ENCODE measurements at places on chromosomes 16 and 17.

DNA sequence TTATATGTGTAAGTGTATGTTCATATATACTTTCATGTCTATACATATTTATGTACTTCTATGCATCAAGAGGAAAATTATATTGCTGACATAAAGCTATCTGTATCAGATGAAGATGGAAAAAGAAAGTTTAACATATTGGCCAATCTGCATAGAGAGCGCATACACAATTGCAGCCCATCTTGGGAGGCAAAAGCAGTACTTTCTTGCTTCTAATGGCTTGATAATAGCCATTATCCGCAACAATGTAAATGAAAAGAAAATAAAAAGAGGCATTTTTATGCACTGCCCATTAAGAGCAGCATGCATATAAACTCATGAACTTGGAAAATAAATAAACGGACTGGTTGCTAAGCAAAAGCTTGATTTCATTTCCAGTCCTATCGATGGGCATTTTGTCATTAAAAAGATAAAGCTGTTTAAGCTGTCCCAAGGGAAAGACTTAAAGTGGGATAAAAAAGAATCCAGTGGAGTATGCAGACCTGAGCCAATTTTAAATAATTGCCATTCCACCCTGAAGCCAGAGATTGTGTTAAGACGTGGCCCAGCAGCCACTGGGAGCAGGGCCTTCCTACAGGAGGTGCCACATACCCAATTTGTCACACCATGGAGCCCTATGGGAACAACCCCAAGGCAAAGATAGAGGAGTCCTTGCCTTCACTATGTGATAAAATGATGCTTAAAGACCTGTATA lies 183.6 kb upstream of the CDH11 start:
- no peak for DNase-seq

- DNase-seq: no peak
These were observed 67.8 kb downstream of the ANKRD11 start for GRCh38 chr16:89422527-89422904.

GRCh38 chr17:80770881-80771611 lies 220.6 kb upstream of the CHMP6 start:
- DNase-seq: no peak

- peak; percentile 84 for DNase-seq
These were observed 9.8 kb downstream of the SLC38A10 start for GRCh38 chr17:81285179-81285878.

- DNase-seq: no peak
These were observed 39.7 kb downstream of the DCAKD start for GRCh38 chr17:45011767-45012166.

DNA sequence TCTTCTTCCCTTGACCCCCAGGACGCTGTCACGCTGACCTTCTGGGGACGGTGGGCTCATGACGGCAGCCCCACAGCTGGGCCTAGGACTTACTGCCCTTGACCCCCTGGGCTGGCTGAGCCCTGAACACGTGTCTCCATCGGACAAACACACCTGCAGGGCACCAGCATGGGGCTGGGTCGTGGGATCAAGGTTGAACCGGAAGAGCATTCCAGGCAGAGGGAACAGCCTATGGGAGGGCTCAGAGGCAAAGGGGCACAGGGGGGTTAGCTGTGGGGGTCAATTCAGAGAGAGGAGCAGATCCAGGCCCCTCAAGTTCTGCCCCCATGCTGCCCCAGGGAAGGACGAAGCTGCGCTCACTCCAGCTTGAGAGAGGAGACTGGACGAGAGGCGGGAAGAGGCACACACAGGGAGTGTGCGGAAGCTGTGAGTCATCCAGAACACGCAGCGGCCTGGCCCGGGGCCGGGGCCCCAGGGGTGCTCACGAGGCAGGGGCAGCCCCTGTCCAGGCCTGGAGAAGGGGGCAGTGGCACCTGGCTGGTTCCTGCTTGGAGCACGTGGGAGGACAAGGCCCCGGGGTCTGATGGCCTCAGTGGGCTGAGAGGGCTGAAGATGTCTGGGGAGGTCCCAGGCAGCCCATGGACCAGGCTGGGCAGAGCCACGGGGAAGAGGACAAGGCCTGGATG lies 9.9 kb downstream of the SSTR5 start:
- DNase-seq: no peak

DNA sequence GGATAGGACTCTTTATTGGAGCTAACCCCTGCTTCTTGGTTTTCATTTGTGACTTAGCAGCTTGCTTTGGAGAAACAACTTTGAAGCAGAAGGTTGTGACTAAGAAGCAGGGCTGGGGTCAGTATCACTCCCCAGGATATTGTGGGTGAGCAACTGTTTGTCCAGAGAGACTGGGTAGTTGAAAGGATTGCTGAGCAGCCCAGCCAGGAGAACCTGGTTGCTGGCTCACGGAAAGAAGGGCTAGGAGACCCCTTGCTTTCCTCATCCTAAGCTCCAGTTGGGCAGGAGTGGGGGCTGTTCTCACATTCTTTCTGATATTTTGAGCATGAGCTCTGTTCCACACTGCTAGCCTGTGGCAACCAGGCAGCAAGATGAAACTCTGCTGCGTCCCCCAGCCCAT lies 151.2 kb downstream of the CBLN1 start:
- DNase-seq: no peak

- peak; percentile 61 for DNase-seq
These were observed 303 bp upstream of the SCNN1G start for GRCh38 chr16:23182206-23182678.

DNA sequence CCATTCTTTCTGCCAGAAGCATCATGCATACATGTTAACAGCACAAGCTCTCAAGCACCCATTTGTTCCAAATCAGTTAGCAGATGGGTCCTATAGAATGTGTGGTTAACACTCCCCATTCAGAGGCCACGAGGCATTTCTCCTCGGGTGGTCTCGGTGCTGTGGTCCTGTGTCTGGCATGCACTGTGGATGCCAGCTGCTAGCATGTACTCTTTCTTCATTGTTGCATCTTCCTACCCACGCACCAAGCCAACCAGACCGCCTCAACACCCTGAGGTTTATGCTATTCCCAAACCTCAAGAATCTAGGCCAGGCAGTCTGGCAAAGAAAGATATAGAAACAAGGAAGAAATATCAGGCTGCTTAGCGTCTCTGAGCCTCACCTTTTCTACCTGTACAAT lies 27.8 kb upstream of the MRTFB start:
- no peak for DNase-seq

- DNase-seq: peak; percentile 29
These were observed 26.9 kb upstream of the RPL38 start for GRCh38 chr17:74176546-74177001.

GRCh38 chr17:44267818-44268490 lies at the start of gene SLC4A1:
Gene SLC4A1 (minus strand): TSS chr17:44268135. CDS start chr17:44262866, 5,269 bp downstream.
- DNase-seq: no peak

DNA sequence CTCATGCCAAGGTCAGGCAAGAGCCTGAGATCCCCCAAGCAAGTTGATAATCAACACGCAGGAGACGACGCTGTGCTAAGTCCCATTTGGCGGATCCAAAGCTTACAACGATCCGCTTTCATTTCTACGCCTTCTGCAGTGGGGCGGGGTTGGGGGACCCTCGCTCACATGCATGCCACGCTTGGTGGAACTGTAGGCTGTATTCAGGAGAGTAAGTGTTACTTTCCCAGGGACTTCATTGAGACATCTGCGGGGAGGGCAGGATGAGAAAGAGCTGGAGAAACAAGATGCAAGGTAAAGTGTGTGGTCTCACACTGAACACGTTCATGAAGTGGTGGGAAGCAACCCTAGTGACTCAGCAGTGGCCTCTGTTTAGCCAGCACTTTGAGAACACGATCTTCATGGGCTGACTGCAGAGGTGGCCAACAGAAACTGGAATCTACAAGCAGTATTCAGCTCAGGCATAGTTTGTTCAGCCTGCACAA lies 100.5 kb downstream of the XYLT1 start:
- DNase-seq: no peak

DNA sequence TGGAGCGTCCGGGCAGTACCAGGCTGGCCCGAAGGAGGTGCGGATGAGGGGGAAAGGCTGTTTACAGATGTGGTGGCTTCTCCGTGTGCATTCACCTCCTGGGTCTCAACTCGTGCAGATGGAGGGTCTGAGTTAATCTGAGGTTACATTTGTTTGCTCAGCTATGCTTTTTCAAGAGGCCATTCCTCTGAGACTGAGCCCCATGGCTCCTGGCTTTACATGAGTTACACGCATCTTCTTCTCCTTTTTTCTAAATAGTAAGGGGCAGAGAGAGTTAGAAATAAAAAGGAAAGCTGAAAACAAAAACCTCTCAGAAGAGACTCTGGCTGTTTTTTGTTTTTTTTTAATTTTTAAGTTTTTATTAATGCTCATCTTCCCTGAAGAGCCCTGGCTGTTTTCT lies 29.0 kb downstream of the IRF8 start:
- DNase-seq: no peak

- peak; percentile 78 for DNase-seq
These were observed 16.4 kb downstream of the TELO2 start for GRCh38 chr16:1509307-1510221.

GRCh38 chr17:59707971-59708430 lies 547 bp downstream of the VMP1 start:
- no peak for DNase-seq

DNA sequence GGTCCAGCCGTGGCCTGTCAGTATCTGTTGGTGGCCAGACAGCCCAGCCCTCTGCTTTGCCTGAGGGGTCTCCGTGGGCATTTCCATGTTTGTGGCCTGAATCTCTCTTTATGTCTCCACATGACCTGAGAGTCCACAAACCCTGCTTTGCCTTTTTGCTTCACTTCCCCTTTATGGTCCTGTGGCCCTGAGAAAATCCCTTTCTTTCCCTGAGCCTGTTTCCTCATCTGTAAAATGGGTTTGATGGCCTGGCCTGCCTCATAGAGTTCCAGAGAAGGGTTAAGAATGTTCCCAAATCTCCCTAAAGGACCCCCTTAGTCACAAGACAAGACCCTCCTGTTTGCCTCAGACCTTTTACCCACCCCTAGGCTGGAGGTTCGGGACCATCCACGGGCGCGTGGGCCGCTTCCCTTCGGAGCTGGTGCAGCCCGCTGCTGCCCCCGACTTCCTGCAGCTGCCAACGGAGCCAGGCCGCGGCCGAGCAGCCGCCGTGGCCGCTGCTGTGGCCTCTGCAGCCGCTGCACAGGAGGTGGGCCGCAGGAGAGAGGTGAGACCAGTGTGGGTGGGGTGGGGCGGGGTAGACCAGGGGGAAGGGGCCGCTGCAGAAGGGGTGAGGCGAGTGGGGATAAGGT lies 26.2 kb upstream of the ALKBH5 start:
- no peak for DNase-seq

DNA sequence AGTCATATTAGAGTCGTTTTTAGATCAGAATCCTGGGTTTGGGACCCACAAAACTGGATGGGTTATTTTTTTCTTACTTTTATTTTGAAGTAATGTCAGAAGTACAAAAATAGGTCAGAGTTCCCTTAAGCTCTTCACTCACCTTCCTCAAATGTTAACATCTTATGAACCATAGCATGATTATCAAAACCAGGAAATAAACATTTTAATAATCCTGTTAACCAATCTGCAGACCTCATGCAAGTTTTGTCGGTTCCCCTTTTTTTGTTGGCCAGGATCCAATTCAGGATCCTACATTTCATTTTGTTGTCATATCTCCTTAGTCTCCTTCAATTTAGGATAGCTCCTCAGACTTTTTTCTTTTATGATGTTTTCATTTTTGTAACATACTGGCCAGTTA lies 162.0 kb downstream of the CHD9 start:
- DNase-seq: no peak

DNA sequence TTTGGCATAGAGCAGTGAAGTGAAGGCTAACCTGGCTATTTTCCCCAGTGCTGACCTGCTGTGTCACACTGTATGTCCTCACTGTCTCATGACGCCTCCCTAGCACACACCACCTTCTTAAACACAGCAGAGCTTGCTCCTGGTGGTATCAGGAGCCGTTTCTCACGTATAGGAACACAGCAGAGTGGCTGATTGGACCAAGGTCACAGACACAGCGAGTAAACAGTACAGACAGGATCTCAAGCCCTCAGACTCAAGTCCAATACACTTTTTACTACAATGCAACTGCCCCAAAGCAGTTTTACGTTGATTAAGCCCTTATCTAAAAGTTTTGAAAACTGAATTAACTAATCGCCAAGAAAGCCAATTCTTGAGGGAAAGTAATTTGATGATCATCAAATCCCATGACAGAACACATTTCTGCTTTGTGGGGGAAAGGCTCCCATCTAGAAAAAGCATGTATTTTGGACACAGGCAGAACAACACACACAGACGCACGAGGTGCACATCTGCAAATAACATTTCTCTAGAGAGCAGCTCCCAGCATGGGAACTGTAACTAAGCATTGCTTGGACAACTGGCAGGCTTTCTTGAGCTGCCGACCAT lies 15.2 kb downstream of the ARHGAP17 start:
- DNase-seq: no peak

- DNase-seq: no peak
These were observed 6.6 kb downstream of the CD300LG start for GRCh38 chr17:43853546-43853945.

DNA sequence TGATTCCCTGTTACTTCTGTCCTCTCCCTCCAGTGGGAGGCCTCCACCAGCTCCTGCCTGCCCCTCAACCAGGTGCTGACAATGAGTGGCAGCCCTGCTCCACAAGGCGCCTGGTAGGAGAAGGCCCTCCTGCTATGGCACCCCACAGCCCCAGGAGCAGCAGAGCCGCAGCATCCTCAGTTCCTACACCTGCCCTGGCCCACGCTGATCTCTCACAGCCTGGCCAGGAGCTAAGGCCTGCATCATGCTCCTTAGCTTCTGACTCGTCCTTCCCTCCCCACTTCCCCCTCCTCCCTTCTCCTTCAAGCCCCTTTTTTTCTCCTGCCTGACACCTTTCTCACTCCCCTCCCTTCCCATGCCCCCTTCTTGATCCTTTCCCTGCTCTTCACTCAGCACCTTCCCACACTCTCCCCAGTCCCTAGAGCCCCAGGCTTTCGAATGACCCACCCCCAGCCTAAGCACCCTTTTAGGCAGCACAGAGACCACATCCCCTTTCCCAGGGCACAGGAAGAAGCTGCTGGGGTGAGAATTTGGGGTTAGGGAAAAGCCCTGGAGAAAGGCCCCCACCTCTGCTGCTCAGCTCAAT lies 6.5 kb downstream of the PROCA1 start:
- DNase-seq: no peak

- DNase-seq: no peak
These were observed 223.1 kb downstream of the MAP2K6 start for GRCh38 chr17:69637446-69638156.

DNA sequence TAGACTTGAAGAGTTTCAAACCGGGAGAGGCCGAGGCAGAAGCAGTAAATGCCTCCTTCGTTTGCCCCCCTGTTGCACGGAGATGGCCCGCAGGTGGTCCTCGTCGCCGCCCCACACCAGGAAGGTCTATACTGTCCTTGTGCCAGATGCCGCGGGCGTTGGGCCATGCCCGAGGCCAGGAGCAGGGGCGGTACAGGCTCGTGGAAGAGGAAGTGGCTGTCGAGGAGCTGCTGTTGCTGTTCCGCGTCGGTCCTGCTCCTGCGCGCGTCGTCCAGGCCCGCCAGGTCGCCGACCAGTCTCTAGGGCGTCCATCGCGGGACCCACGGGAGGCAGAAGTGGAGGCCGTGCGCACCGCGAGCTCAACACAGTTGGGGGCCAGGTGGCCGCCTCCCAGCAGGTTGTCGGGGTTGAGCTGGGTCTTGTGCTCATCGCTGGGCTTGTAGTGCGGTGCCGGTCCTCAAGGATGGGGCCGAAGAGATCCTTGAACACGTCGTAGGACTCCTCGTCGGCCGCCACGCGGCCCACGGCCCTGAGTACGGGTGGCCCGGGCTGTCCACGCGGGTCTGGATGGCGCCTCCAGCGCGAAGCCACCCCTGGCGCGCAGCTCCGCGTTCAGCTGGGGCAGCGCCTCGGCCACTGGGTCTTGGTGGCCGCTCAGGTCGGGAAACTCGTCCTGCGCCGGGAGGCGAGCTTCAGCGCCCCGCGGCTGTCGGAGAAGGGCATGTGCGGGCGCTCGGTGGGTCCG lies 13.1 kb upstream of the C16orf87 start:
- no peak for DNase-seq

GRCh38 chr17:80151333-80151732 lies 4.4 kb upstream of the EIF4A3 start:
- no peak for DNase-seq
